Amniotic stem cell (primary cell): ENCODE measurements at places on chromosomes 13 and 19.

GRCh38 chr13:60075850-60076249 is 87.9 kb downstream of the DIAPH3 start:
- DNase-seq, result no peak

GRCh38 chr13:26446751-26447150 is 110.7 kb upstream of the WASF3 start:
- no peak for DNase-seq

DNA sequence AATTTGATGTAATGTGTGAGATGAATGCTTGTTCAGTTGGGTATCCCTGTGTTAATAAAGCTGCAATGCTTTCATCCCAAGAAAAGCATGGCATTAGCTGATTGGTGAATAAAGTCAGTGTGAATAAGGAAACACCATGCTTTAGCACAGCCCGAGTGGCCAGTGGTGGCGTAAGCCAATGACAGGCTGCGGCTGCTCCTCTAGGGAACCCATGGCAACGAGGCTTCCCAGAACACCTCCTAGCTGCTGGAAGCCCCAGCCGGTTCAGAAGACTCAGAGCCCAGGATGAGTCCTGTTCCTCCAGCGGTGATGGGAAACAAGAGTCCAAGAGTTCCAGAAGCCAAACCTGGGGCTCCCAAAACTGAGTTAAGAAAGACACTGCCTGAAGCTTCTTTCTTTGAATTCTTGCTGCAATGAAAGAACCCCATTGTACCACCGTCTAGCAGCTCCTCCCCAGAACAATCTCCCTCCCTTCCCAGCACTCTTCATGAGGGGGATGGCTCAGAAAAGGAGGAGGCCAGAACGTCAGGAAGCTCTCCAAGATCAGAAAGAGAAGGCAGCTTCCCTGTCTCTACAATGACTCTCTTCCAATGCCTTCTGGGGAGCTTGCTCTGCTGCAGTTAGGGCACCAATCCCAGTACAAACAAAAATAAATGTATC is 58.2 kb downstream of the TSHZ3 start:
- no peak for DNase-seq

GRCh38 chr13:76773448-76774094 is 112.6 kb downstream of the KCTD12 start:
- DNase-seq, result no peak

- DNase-seq, result no peak
These were observed 1.6 kb upstream of the ZNF556 start for GRCh38 chr19:2865334-2866100.

- DNase-seq, result no peak
These were observed 202.4 kb downstream of the RFC3 start for GRCh38 chr13:34020388-34020787.

DNA sequence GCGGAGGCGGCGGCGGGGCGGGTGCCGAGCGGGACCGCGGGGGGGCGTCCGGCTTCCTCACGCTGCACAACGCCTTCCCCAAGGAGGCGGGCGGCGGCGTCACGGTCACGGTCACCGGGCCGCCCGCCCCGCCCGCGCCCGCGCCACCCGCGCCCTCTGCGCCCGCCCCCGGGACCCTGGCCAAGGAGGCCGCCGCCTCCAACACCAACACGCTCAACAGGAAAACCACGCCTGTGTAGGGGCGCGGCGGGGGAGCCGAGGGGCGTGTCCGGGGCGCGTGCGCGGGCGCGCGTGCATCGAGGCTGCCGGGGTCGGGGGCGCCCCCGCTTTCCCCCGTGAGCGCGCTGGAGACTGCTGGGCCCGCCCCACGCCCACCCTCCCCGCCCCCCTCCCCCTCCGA is 8.8 kb upstream of the CACNG6 start:
- DNase-seq, result no peak

- DNase-seq, result no peak
These were observed 13.9 kb downstream of the LILRA5 start for GRCh38 chr19:54299126-54299498.

DNA sequence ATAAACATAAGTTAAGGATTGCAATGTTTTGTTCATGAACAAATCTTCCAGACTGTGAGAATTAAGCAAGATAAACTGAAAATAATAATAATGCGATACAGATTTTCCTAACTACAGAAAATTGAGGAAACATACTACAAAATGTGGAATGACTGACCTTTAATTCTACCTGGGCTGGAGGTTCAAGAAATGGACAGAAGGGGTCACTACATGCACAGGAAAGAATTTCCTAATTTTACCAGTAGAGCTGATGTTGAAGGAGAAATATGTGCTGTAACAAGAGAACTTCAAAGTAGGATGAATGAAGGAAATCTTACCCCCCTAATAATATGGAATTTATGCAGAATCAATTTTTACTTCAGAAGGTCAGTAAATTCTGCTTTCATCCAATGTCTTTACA is 62.3 kb downstream of the ZNF627 start:
- no peak for DNase-seq

DNA sequence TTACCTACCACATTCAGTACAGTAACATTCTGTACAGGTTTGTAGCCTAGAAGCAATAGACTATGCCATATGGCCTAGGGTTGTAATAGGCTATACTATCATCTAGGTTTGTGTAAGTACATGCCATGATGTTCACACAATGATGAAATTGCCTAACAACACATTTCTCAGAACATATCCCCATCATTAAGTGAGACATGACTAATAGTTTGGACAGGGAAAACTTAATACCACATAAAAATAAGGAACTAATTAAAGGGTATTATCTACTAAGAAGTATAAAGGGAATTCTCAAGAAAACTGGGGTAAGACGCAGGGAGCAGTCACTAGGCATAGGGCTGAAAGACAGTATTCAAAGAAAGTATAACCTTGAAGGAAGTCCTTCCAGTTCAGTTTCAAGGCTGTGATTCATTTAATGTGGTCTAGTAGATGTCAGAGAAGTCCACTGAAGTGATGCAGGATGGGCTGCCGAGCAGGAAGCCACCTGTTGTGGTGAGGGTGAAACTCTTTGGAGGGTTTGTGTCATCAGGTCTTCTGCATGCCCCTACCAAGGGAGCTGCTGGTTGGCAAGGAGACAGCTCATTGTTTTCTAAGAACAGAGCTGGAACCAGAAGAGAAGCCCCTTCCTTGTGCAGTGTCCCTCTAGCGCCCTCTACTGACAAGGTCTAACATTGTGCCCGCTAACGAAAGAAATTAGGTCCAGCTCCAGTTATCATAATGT is 122.9 kb downstream of the OLFM4 start:
- DNase-seq, result no peak

DNA sequence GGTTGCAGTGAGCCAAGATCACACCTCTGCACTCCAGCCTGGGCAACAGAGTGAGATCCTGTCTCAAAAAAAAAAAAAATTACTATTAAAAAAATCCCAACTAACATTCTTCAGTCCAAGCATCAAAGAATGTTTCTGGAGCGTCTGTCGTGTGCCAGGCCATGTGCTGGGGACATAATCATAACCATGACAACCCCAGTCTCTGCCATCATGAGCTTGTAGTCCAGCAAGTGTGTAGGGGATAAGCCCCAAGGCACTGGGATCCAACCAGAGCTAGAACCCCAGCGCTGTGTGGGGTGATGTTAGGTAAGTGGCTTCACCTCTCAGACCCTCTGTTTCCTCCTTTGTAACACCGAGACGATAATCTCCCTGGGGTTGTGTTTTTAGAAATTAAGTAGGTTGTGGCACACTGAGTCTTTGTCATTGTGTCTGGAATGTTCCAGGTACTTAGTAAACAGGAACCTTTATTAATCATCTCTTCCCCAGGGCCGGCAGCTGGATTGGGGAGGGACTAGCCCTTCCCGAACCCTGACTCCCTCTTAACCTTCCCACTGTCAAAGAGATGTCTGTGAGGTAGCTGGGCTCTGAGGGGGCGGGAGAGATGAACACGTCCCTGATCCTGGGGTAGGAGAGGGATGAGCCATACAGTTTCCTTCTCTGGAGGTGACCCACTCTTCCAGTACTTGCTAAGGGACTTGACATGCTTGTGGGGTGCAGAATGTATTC is 5.2 kb downstream of the ITPKC start:
- DNase-seq, result no peak

DNA sequence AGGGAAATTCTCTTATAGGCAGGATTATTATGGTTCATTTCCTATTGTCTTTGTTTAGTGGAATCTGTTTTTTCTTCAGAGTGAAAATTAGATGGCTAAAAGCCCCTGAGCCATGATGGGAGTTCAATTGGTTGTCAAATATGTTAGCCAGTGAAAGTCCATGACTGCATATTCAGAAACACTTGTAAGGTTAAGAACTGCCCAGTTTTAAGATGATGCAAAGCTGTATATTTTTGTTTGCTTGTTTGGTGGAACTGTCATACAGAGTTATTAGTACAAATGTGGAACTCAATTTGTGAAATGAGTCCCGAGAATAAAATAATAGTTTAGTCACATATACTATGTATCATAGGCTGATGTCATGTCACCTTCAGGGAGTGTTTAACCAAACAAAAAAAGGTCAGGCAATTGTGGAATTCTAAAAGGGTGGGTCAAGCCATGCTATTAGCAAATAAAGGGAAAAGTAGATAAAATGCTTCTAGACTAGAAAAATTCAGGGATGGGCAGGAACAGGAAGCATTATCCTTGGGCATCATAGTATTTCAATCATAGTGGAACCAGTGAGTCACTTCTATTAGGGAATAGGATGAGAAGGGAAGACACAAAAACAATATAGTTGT is 248.3 kb upstream of the SLITRK1 start:
- DNase-seq, result no peak

DNA sequence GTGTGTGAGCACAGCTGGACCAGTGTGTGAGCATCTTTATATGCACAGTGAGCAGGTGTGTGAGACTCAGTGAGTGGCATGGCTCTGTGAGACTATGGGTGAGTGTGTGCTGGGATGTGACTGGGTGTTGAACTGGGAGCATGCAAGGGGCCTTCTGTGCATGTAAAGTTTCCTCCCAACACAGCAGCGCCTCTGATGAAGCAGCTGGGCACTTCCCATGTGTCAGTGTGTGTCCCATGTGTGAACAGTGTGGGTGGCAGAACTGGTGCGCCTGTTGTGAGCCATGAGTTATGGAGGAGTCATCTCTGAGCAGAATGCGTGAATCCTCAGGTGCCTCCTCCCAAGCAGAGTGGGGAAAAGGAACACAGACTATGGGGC is 24.1 kb downstream of the LGALS16 start:
- DNase-seq, result no peak

DNA sequence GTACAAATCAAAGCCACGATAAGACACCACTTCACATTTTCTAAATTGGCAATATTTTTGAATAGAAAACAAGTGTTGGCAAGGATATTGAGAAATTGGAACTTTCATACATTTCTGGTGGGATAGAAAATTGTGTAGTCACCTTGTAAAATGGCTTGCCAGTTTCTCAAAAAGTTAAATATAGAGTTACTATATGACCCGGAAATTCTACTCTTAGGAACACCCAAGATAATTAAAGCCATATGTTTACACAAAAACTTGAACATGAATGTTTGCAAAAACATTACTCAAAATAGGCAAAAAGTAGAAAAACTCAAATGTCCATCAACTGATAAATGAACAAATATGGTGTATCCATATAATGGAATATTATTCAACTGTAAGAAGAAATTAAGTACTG is 552.5 kb downstream of the TBC1D4 start:
- no peak for DNase-seq

DNA sequence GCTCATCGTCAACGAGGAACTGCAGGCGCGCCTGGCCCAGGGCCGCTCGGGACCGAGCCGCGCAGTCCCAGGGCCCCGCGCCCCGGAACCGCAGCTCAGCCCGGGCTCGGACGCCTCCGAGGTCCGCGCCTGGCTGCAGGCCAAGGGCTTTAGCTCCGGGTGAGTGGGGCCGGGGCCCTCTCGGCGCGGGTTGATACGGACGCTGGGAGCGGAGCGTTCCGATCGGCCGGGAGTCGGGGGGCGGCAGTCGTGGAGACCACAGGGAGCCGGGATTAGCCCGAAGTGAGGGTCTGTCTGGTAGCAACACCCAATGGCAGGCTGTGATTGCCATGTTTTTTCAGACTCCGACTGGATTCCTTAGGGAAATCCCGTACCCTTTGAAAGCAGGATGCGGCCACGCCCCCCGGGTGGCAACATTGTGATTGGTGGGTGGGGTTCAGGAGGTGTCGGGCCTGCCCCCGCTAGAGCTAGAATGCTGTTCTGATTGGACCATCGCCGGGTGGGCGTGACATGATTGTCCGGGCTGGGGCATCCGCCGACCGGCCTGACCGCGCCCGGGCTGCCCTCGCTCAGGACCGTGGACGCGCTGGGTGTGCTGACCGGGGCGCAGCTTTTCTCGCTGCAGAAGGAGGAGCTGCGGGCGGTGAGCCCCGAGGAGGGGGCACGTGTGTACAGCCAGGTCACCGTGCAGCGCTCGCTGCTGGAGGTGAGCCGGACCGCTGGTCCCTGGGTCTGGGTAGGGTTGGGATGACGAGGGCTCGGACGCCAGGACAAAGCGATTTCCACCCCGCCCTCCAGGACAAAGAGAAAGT is 11.3 kb downstream of the EPS8L1 start:
- DNase-seq, result peak; percentile 87
